ENCODE measurements at places on chromosomes 16 and 17.
A peak's percentile ranks its signal among the peaks of the same experiment; 100 is the strongest.

GRCh38 chr16:15046692-15047376 lies 9.0 kb downstream of the NTAN1 start:
- DNase-seq = no peak

- peak; percentile 22 for DNase-seq
Observed at GRCh38 chr16:27273670-27274423, 5.3 kb upstream of the NSMCE1 start.

DNA sequence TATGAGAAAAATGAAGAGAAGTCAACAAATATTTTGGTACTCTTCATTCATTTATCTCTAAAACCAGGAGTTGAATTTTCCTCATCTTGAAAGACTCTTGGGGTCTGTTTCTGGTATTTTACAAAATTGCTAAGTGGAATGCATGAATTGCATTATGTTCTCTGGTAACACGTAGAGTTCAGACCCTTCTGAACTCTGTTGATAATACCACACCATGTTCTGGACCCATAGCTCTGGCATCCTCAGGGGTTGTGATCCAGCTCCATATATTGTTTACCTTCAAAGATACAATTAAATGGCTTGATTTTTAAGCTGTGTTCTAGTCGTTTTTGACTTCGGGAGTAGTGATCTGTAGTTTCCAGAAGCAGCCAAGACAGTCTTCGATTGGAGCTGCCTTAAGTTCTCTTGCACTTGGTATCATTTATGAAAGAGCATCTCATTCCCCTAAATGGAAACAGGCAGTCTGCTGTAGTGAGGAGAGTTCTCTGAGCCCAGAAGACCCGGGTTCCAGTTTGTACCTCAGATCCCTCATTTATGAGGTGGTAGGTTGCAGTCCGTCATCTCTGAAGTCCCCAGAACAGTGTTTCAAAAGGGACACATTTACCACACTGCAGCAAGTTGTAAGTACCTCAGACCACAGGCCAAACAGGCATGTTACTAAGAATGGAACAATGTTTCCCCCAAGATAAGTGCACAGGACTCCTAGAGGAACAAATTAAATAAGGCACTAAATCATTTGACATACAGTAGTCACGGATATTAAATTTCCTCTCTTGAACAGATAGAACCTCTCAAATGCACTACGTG lies 9.6 kb downstream of the PSMD7 start:
- DNase-seq = no peak

- no peak for DNase-seq
Observed at GRCh38 chr17:50081757-50082156, 13.4 kb upstream of the PDK2 start.

GRCh38 chr17:60173304-60173819 lies 23.6 kb downstream of the CA4 start:
- no peak for DNase-seq

DNA sequence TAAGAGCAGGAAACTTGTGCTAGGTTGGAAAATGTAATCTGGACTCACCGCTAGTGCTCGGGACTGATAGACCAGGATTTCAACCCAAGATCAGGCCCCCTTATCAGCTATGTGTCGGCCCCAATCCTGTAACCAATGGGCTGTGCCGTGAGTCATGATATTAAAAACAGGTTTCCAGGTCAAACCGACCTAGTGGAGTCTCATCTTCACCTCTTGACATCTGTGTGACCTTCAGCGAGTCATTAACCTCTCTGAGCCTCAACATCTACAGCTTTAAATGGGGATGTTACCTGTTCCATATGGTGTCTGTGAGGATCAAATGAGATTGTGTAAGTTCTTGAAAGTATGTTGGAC lies 512 bp downstream of the PMM2 start:
- DNase-seq = no peak

DNA sequence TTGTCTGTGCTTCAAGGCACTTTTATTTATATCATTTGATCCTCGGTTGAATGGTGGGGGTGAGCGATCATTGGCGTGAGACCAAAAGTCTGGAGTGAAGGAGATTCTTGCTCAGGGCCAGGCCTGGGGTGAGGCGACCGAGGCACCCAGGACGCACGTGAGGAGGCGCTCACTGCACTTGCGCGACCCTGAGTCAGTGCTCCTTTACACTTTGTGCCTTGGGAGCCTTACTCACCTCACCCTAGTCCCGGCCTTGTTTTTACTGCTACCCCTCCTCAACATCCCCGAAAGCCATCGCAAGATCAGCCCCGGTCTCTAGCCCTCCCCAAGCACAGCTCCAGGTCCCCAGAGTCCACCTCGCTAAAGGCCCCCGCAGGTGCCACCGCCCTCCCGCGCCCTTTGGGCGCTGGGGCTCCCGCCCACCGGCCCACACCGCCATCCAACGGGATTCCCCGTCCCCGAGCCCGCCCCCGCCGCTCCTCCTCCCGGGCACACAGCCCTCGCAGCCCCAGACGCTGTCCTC lies 496 bp downstream of the EZH1 start:
- DNase-seq = peak; percentile 68

DNA sequence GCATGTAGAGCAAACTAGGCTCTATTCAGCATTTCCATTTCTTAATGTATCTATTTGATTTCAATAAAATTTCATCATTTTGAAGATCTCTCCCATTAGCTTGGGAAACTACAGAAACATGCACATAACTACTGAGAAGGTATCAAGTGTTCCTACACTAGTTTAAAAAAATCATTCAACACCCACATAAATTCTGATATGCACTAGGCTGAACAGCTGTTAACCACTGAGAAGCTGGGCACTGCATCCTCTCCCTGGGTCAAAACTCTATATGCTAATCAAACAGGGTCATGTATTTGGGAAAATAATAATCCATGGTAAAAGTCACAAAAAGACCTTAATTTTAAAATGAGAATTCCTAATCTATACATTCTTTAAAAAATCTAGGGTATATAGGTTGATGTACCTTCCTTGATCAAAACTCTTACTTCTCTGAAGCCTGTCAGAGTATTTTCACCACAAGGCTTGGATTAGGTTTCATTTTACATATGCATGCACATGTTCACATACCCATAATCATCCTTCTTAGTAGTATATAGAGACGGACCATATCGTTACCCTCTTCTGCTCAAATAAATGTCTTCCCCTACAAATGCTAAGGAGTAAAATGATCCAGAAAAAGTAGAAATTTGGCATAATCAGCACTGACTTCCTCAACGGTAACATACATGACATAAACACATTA lies 57.2 kb downstream of the KANSL1 start:
- no peak for DNase-seq

DNA sequence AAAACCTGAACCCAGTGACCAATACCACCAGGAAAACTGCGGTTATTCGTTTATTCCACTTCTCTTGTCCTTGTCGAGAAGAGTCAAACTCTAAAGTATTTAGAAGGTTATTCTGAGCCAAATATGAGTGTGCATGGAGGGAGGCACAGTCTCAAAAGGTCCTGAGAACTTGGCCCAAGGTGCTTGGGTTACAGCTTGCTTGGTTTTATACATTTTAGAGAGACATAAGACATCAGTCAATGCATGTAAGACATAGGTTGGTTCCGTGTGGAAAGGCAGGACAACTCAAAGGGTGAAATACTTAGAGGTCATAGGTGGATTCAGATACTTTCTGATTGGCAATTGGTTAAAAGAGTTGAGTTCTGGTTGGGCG lies 681 bp upstream of the TRAP1 start:
- DNase-seq = no peak

GRCh38 chr17:39069114-39069756 lies 82.2 kb downstream of the PLXDC1 start:
- peak; percentile 62 for DNase-seq

- no peak for DNase-seq
Observed at GRCh38 chr17:9386401-9386800, 189.2 kb downstream of the STX8 start.

DNA sequence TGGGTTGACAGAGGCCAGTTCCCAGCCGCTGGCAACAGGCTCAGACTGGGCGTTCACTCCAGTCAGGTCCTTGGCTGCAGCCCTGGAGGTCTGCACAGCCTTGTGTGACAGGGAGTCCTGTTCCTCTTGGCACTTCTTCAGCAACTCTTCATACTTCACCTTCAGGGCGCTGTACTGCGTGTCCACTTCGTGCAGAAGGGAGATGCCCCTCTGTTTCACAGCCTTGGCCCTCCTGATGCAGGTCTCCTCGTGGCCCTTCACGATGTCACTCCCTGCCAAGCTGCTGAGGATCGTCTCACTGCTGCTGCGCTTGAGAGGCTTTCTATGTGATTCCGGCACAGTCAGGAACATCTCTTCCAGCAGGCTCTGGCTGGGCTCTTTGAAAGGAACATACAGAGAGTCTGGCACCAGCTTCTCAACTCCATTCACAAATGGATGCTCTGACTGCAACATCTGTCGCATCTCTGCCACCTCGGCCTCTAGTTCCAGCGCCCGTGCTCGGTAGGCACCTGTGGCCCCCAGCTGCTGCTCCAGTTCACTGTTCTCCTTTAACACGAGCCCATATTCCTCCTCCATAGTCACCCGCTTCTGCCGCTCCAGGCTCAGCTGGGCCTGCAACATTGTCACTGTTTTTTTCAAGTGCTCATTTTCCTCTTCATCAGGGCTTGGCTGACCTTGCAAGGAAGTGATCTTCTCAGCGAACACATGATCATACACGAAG lies 27.2 kb downstream of the CDR2 start:
- no peak for DNase-seq

- no peak for DNase-seq
Observed at GRCh38 chr17:1315891-1316403, 36.5 kb downstream of the TRARG1 start.

DNA sequence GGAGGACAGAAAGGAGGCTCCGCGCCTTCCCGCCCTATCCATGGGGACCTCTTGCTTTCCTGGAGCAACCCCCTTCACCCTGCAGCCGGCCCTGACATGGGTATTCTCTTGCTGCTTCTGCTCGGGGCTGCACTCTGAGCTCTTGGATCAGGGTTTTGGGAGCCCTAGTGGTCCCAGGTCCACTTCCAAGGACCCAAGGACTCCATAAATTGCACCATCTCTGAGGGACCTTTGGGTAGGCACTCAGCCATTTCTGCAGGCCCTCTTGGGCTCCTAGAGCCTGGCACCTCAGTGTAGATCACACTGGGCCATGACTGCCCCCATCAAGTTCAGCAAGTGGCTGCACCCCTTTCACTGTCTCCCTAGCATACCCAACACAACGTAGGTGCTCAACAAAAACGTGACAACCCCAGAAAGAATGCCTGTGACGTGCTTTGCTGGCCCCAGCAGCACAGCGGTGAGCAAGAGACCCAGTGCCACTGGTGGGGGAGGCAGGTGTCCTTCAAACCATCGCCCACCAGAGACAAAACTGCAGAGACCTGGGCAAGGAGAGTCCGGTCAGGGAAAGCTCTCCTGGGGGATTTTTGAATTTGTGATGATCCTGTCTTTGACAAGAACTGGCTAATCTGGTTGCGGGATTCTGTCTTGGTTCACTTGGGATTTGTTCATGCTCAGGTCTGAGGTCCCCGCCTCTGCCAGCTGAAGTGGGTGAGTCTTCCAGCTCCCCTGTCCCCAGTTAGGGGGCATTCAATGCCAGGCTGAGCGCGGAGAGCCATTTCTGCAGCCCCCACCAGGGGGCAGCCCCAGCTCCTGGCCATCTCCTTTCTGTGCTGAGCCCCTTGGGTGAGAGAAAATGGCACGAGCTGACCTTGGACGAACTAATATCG lies 2.5 kb upstream of the RAB11FIP4 start:
- DNase-seq = peak; percentile 43

- DNase-seq = peak; percentile 72
Observed at GRCh38 chr17:7220593-7221277, 997 bp downstream of the ACADVL start.

DNA sequence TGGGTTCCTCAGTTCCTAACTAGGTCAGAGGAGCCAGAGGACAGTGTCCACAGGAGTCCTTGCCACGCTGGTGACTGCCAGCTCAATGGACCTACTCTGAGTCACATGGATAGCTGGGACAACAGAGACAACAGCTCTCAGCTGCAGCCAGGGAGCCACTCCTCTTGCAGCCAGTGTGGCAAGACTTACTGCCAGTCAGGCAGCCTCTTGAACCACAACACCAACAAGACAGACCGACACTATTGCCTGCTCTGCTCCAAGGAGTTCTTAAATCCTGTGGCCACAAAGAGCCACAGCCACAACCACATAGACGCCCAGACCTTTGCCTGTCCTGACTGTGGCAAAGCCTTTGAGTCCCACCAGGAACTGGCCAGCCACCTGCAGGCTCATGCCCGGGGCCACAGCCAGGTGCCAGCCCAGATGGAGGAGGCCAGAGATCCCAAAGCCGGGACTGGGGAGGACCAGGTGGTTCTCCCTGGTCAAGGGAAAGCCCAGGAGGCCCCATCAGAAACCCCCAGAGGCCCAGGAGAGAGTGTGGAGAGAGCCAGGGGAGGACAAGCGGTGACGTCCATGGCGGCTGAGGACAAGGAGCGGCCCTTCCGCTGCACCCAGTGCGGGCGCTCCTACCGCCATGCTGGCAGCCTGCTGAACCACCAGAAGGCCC lies 6.7 kb downstream of the ZNF646 start:
- no peak for DNase-seq

- DNase-seq = peak; percentile 65
Observed at GRCh38 chr17:80005360-80006338, 30.0 kb downstream of the TBC1D16 start.

DNA sequence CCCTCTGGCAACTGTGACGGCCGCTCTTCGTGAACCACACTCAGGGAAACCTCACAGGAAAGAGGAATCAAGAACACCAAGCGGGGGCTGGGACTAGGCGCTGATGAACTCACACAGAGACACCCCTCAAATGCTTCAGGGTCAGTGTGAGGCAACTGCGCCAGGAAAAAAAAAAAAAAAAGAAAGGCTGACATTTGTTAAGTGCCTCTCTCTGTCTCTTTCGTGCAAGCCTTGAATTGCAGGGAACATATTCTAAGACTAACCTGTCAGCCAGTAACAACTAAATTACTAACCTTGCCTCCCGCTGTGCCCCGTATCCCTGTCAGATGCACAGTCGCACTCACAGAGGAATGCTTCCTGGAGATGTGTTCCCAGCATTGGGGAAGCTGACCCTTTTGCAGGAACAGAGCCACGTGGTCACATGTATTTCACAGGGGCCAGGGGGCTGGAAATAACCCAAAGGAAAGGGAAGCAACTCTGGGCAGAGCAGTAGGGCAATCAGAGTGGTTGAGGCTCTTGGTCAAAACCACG lies 247.8 kb downstream of the XYLT1 start:
- no peak for DNase-seq
